EL (cell line): ENCODE measurements at places on chromosomes 7 and 10.

DNA sequence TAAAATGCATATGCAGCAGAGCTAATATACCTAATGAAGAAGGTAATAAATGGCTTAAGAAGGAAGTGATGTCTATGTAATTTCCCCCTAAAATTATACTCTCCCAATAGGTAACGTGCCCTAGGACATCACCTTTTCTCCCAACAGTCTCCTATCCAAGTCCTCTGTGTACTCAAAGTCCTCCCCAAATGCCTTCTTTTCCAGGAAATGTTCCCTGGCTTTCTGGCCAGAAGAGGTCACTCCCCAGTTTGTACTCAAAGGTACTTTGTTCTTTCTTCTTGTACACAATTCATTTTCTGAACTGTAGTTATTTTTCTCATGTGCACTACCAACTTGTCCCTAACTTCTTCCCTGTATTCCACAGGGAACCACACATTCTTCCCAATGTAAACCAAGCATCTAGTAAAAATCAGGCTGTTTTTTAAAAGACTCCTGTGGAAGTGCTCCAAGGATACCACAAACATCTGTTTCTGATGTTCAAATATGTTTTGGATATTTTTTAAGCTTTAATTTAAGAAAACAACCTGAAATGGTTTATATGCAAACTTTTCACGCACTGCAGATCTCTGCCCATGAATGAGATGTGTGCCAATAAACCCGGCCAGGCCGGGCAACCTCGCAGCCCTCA lies 262.3 kb upstream of the KLF14 start:
- no peak for DNase-seq

DNA sequence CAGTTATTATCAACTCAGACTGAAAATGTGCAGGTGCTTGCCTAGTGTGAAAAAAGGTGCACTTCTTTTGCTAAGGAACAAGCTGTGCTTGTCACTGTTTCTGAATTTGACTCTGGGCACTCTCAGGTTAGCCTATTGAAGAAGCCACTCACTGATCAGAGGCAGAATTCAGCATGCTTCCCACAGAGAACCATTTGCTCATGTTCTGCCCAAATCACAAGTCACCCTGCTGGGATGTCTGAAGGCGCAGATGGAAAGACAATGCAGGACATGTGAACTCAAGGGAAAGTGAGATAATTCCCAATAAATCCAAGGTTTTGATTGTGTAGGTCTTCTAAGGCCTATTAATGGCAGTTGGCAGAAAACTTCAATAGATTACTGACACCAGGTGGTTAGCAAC lies 47.8 kb upstream of the CSTF2T start:
- DNase-seq = no peak

DNA sequence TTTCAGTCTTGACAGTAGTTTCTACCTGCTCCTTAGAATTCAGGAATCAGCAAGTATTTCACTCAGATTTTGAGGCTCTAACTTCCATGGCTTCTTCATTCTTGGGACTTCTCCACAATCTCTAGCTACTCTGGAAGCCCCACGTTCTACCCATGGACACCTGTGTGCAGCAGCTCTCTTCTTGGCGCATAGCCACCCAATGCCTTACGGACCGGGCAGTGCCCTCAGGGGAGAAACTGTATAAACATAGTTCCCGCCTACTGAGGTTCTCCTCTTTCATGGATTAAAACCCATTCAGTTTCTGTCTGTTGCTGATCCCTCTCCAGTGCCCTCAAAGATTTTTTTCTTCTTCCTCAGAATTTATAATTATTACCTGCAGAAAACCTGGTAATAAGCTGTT lies 177.1 kb downstream of the SORCS1 start:
- DNase-seq = no peak

DNA sequence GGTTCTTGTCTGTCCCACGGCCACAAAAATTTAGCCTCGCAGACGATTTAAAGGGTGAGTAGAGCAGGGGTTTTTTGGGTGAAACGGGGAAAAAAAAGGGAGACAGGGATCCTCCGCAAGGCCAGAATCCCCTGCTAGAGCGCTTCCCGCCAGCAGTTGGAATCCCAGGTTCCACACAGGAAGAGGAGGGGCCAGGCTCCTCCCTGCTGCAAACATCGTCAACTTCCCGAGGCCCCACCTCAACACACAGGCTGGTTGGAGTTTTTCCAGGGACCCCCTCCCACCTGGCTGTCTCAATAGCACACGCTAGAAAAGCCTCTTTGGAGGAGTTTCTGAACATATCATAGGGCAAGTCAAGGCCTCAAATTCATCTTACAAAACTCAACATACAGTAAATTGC lies 112.7 kb downstream of the MTERF1 start:
- DNase-seq = no peak

- no peak for DNase-seq
Measured at GRCh38 chr10:44292390-44293002, 92.4 kb downstream of the CXCL12 start.

DNA sequence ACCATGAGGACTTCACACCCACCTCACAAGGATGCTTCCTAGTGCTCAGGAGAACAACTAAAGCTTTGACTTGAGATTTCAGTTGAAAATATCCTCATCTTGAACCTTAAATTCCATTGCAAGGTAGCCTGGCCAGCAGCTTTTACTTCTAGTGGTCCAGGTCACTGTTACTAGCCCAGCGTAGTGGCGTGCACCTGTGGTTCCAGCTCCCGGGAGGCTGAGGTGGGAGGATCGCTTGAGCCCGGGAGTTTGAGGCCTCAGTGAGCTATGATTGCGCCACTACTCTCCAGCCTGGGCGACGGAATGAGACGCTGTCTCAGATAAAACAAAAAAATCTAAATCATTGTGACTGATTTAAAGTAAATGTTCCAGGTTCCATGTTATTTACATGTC lies 28.3 kb upstream of the PRKAR1B start:
- no peak for DNase-seq

DNA sequence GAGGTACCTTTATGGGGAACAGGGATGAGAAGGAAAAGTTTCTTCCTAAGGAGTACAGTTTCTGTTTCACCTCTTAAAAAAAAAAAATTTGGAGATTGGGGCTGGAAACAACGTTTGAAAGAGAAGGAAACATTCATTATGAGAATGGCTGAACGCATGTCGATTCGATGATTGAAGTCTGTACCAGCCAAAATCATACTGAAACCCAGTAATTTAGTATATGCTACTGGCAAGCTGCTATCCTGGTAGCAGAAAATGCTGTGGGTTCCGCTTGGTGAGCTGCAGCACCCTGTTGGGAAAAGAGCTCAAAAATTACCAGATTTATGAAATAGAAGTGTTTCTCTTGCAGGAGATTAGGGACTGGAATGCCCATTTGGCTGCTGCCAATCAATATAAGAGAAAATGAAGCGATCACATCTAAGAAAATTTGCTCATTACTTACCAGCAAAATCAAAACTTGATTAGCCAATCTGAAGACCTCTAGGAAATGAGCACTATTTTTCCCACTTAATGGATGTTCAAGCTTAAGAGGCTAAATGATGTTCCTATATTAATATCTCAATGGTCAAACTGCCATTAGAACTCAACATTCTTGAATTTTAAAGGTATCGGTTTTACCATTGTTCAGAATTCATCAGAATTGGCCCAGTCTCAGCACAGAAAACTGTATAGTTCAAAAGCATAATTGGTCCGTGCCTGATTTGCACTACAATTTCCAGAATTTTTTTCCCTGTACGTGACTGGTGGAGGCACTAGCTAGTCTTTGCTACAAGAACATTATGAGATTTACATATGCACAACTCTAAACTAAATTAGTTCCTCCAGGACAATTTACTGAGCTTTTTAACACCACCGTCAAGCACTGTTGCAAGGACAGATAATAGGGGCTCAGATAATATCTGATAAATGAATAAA lies 1.2 kb upstream of the ITGB1 start:
- no peak for DNase-seq

GRCh38 chr10:72014785-72015480 lies 50.7 kb downstream of the CHST3 start:
- no peak for DNase-seq

GRCh38 chr10:4541292-4541691 lies 284.7 kb upstream of the AKR1E2 start:
- DNase-seq = peak; percentile 95
